ENCODE measurements at places on chromosomes 7 and 10.

DNA sequence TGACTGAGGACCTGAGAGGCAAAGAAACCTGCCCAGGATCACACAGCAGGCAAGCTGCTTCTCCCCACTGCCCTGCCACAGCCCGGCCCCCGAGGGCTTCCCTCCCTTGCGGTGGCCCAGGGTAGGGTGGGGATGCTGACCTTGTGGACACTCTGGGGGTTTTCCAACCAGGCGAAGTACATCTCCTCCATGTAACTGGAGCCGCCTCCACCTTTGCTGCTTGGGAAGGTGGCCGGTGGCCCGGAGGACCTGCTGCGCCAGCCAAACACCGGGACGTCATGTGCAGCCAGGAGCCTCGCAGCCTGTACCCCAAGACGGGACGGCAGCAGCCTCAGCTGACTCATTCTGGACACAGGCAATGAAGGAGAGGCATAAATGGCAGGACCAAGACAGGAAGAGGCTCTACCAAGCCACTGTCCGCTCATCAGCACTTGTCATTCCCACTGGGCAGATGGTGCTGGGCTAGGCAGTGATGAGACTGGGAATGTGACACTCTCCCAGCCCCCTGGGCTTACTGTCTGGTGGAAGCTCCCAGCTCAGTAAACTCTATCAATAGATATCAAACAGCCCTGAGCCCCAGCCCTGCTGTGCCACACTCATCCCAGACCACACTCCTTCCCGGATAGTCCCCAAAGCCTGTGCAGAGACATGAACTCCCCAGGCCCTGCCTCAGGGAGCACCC lies 3.7 kb downstream of the OGDHL start:
- DNase-seq: no peak

DNA sequence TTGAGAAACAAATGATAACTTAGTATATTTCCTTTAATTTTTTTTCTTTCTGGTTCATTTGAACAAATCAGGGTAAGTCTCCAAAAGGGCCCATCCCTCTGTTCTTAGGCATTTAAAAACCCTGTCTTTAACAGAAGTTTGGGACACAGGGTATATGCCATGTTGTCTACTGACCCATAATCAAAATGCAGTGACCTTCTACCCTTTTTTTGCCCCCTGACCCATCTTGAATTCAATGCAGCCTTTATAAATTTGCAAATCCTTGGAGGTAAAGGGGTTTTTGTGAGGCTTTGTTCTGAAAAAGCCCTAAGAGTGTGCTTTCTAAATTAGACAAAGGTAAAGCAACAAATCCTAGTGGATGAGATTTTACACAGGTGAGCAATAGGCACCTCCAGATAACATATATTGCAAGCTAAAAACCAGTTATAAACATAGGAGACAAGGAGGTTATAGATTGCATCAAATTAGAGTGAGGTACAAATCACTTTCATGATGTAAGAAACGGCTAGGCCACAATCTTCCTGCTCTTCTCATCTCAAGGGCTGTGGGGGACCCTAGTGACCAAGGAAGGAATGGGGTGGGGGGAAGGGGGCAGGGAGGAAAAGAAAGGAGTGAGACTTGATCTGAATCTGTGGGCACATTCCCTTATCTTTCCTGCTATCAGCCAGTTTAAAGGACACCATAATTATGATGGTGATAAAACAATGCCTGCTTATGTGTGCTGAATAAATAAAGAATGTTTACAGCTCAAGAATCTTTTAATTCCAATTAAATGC lies 2.7 kb downstream of the SKIDA1 start:
- DNase-seq: peak; percentile 20

- DNase-seq: peak; percentile 39
Observed at GRCh38 chr10:73625004-73625883, 16.0 kb downstream of the MYOZ1 start.

- DNase-seq: no peak
Observed at GRCh38 chr7:76066716-76067503, 19.0 kb downstream of the MDH2 start.

DNA sequence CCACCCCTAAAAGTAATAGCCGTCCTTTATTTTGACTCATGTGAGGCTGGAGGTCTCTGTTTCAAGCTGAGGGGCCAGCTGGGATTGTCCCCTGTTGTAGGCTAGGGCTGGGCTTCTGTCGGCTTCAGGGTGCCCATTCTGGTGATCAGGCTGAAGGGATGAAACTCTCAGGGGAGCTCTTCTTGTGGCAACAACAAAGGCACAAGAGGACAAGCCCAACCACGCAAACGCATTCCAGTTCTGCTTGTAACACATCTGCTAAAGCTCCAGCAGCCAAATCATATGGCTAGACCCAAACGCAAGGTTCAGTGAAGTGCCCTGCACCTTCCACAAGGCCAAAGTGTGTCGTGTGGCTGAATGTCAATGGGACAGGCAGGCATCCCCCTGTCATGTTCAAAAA lies 405.7 kb downstream of the INHBA start:
- no peak for DNase-seq

DNA sequence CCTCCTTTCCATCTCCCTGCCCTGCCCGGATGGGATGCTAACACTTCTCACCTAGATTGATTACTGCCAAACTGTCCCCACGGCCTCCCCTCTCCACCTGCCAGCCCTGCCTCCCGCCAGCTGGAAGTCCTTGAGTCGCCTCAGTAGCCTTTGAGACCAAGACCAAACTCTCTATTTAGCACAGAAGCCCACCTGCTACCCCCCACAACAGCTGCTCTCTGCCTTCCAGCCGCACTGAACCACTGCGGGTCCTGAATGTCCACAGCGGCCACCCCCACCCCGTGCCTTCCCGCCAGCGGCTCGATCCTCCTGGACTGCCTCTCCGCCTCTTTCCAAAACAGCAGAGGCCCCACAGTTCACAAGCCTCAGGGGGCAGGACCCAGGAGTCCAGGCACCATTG lies 39.0 kb downstream of the FKBP6 start:
- no peak for DNase-seq

DNA sequence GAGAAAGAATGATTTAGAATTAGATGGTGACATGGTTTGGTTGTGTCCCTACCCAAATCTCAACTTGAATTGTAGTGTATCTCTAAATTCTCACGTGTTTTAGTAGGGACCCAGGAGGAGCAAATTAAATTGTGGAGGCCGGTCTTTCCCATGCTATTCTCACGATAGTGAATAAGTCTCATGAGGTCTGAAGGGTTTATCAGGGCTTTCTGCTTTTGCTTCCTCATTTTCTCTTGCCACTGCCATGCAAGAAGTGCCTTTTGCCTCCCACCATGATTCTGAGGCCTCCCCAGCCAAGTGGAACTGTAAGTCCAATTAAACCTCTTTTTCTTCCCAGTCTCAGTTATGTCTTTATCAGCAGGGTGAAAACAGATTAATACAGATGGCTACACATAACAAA lies 167.4 kb upstream of the SVIL start:
- DNase-seq: no peak

GRCh38 chr7:75985518-75986146 lies 8.8 kb downstream of the TMEM120A start:
- DNase-seq: no peak

- DNase-seq: no peak
Observed at GRCh38 chr7:2728316-2729030, 40.5 kb downstream of the AMZ1 start.

DNA sequence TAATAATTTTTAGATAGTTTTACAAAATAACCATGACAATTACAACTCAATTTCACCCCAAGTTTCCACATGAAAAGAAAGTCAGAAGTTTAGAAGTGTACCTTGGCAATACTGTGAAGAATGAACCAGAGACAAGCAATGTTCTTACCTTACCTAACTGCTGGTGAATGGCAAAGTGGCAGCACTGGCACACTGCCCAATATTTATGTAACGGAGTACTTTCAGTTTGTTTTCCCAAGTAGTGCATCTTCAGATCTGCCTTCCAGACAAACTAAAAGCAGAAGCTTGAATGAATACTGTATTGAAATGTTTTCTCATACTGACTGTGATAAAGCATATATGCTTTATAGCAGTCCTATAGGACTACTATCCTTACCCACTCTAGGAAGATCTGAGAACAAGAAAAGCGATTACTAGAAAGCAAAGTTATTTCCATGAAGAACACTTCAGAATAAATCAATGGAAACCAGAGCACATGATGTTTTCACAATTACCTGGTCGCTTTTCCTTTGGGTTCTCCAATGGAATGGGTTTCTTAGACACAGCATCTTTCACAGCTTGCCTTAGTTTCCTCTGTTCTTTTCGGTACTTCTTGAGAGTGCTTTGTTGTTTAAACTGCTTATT lies 1.5 kb downstream of the NOC3L start:
- DNase-seq: no peak

DNA sequence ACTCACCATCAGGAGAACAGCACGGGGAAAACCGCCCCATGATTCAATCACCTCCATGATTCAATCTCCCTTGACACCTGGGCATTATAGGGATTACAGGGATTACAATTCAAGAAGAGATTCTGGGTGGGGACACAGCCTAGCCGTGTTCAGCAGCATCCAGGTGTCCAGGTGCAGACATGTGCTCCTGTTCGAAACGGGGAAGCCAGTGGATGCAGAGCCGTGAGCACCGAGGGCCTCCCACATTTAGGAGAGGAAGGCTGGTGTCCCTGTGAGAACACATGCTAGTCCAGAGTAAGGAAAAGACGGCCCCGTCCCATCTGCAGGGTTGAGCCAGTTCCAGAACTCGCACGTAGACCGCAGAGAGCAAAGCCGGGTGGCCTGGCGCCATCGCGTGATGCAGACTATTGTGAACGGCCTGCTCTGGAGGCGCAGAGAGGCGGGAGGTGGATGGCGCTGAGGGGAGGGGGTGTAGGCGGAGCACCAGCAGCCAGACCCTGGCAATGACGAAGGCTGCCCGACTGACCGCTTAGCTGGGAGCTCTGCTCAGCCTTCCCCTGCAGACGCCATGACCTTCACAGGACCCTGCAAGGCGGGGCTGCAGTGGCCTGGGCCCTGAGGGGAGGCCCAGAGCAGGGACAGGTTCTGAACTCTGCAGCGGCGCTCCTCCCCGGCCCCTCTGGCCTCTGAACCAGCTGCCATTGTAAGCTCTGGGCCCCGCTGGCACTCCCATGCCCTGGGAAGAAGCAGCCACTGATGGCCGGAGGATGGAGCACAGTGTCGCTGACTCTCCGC lies 141.6 kb upstream of the TCERG1L start:
- no peak for DNase-seq

GRCh38 chr7:151245360-151246101 lies 3.0 kb downstream of the SMARCD3 start:
- no peak for DNase-seq

DNA sequence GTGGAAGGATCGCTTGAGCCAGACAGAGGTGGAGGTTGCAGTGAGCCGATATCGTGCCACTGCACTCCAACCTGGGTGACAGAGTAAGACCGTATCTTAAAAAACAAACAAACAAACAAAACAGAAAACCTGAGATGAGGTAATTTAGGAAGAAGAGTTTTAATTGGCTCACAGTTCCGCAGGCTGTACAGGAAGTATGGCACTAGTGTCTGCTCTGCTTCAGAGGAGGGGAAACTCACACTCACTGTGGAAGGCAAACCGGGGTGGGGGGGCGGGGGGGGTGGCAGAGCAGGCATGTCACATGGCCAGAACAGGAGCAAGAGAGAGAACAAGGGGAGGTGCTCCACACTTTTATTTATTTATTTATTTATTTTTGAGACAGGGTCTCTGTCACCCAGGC lies 5.1 kb downstream of the UBE2D4 start:
- no peak for DNase-seq

DNA sequence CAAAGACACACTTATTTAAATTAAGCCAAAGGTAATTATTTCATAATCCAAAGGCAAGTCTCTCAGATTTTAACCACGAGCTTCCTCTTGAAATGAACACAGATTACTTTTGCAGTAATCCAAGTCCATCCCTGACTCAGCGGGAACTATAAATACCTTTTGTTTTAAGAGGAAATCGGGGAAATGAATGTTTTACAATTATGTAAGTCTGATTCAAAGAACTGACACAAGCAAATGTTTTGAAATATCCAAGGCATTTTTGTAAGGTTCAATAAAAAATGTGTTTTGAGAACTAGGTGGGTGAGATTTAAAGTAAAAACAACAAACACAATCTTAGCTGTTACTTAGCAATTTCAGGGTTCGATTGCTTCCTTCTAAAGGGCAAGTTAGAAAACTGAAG lies 179.8 kb upstream of the ASAH2 start:
- DNase-seq: peak; percentile 54

- DNase-seq: peak; percentile 40
Observed at GRCh38 chr7:3301831-3302618, 973 bp downstream of the SDK1 start.

DNA sequence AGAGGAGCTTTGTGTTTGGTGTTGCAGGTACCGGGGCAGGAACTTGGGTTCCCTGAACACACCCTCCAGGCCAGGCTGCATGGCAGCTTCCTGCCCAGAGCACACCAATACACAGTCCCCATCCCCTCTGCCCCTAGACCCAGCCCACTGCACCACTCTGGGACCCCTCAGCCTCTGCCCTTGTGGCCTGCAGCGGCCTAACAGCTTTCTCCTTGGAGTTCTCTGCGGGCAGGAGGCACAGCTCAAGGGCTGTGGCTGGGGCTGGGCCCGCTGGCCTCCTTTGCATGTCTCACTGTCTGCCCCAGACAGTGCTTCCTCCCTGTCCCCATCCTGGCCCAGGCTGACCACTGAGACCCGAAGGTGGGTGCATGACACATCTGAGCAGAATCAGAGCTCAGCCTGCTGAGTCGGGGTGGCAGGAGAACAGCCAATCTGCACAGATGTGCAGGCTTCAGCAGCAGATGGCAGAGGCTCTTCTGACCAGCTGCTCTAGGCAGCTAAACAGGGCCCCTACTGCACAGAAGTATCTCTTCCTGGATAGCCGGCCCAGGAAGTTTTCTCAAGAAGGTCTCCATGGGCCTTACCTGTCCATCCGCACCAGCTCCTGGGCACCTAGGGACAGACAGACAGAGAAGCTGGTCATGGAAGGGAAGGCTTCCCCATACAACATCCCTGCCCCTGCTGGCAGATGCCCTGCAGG lies 20.8 kb downstream of the VSIR start:
- no peak for DNase-seq

DNA sequence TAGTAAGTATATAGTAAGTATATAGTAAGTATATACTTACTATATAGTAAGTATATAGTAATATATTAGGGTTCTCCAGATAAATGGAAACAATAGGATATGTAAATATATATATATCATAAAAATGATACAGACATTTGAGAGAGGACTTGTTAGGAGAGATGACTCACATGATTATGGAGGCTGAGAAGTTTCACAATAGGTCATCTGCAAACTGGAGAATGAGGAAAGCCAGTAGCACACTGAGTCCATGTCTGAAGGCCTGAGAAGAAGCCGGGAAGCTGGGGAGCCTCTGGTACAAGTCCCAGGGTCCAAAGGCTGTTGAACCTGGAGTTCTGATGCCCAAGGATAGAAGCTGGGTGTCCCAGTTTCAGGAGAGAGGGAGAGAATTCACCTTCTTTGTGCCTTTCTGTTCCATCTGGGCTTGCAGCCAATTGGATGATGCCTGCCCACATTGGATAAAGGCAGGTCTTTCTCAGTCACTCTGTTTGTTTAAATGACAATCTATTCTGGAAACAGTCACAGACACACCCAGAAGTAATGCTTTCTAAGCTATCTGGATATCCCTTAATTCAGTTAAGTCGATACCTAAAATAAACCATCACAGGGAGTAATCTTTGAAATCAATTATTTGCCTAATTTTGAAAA lies 205.5 kb upstream of the CDC14C start:
- DNase-seq: no peak
